Activated CD8-positive, alpha-beta memory T cell treated with anti-CD3 and anti-CD28 coated beads, Interleukin-2, amount 50 U/mL, for 48 hours (primary cell): ENCODE measurements at places on chromosomes 4 and X.

DNA sequence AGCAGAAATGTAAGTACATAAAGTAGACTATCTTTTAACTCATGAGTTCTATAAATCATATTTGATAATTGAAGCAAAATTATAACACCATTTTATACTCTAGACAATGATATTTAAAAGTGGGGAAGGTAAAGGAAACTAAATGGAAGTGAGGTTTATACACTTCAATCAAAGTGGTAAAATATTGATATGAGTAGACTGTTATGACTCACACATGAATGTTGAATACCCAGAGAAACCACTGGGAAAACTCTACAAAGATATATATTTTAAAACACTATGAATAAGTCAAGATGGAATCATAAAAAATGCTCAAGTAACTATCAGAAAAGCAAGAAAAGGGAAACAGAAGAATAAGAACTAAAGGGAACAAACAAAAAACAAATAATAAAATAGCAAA, 8.4 kb downstream of the VSIG1 start:
- DNase-seq: no peak

GRCh38 chrX:63720293-63720692, 64.7 kb downstream of the ARHGEF9 start:
- no peak for DNase-seq

DNA sequence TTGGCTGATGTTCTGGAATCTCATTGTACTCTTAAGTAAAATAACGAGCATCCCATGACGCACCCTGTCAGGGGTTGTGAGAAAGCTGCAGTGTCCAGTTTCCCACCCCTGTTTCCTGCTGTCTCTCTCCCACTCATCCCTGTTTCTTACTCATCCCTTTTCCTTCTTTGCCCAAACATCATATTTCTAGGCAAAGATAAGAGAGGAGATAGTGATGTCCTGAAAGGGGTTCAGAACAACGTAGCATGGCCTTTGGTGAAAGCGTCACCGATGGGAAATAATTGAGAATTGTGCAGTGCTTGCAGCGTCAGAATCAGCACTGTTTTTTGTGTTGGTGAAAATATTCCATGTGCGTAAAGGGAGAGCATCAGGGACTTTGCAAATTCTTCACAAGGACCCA, 23.5 kb upstream of the TMEM165 start:
- no peak for DNase-seq

GRCh38 chr4:89657931-89658700, 178.8 kb downstream of the SNCA start:
- no peak for DNase-seq

GRCh38 chr4:54091637-54092404, 8.1 kb upstream of the GSX2 start:
- DNase-seq: peak; percentile 84
